Peyer's patch (tissue), 4 donors: ENCODE measurements at places on chromosomes 1 and 21. TPM values are rescaled to one million over a fixed set of nuclear protein-coding genes. Genes with fewer than 3 reads are reported as not detected.

DNA sequence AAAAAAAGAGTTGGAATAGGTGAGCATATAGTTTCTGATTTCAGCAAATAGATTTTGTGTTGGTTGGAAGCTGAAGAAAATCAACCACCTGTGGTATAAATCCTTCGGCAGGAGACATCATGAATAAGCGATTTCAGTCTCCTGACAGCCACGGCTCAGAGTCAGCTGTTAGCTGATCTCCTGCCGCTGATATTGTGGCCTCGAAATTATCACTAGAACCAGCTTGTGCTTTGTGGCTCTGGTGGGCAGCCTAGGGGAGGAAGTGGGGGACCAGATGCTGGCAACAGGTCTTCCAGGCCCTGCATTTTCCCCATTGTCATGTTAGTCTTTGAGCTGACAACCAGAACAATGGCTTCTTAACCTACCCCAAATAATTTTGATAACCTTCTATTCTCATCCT lies 842 bp upstream of the GCSAML start:
- no peak overlapping the region for H3K4me3 ChIP-seq
- no peaks in the 10 kb centered on the region for H3K4me1 ChIP-seq
- H3K27ac ChIP-seq, result no peak overlapping the region
- no peaks in the 10 kb centered on the region for H3K36me3 ChIP-seq
- no peaks in the 10 kb centered on the region for H3K27me3 ChIP-seq

HFM1 gene
- total RNA-seq, result not detected

DNA sequence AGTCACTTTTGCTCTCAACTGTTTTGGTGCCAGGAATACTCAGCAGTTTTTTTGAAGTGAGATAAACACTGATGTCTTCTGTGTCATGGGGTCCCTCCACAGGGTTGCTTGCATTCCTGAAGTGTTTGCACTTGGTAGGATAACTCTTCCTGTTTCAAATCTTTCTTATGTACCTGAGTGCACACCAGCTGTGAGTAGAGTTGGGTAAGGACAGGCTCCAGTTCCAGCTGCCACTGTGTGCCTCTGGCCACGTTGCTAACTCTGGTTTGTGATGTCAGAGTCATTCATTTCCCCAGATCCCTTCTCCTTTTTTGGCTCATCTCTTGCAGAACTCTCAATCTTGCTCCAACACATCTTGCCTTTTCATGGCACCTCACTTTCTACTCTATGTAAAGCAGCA lies 356.3 kb upstream of the B3GALT2 start:
- H3K27ac ChIP-seq, result no peak overlapping the region
- no peak overlapping the region for H3K4me3 ChIP-seq
- DNase-seq, result no peak
- no peaks in the 10 kb centered on the region for H3K27me3 ChIP-seq

ERG gene
- total RNA-seq, result 5.1 TPM

GRCh38 chr21:41428847-41429246 lies 2.8 kb downstream of the MX1 start:
- no peak overlapping the region for H3K27ac ChIP-seq
- H3K36me3 ChIP-seq, result peaks cover 37% of the 10 kb centered on the region
- no peak for DNase-seq
- no peak overlapping the region for H3K4me3 ChIP-seq

DNA sequence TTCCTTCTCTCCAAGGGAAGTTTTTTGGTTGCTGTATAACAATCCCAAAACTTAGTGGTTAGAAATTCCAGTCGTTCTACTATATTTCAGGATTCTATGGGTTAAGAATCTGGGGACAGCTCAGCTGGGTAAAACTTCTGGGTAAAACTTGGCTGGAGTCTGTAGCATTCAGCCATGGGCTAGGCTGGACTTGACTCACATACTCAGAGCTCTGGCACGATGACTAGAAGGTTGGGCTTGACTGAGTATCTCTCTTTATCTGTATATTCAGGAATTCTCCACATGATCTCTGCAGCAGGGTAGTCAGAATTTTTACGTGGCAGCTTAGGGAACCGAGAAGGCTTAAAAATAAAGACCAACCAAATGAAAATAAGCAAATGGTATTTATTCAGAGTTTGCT lies 28.2 kb upstream of the HRNR start:
- no peaks in the 10 kb centered on the region for H3K27me3 ChIP-seq
- no peak overlapping the region for H3K4me3 ChIP-seq
- no peaks in the 10 kb centered on the region for H3K36me3 ChIP-seq
- no peaks in the 10 kb centered on the region for H3K4me1 ChIP-seq
- DNase-seq, result no peak

DNA sequence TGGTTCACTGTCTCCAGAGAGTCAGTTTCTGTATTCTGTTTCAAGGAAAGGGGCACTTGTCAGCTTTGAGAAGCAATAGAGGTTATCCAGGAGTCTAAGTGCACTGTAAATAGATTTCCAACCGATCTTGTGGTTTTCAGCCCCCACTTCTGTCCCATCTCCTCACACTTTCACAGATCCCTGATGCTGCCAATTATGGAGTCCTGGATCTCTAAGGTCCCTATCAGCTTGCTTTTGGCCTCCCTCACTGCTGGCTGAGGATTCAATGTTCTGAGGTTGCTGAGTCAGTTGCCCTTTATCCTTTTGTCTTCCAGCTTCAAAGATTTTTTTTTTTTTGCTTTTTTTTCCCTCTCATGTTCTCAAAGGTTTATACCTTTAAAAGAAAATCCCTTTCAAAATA lies 98.4 kb downstream of the DIRAS3 start:
- DNase-seq, result no peak
- H3K4me3 ChIP-seq, result no peak overlapping the region
- H3K4me1 ChIP-seq, result no peaks in the 10 kb centered on the region

- peak overlapping the region; percentile 14 for H3K27ac ChIP-seq
- H3K27me3 ChIP-seq, result no peaks in the 10 kb centered on the region
- no peak for DNase-seq
- peaks cover 3% of the 10 kb centered on the region for H3K4me1 ChIP-seq
- no peak overlapping the region for H3K4me3 ChIP-seq
Observed at GRCh38 chr1:224205438-224205840, 22.4 kb downstream of the DEGS1 start.

GJA8 gene
- not detected for total RNA-seq

- no peaks in the 10 kb centered on the region for H3K36me3 ChIP-seq
- H3K27me3 ChIP-seq, result no peaks in the 10 kb centered on the region
- H3K4me3 ChIP-seq, result no peak overlapping the region
- H3K27ac ChIP-seq, result no peak overlapping the region
- no peaks in the 10 kb centered on the region for H3K4me1 ChIP-seq
- no peak for DNase-seq
Observed at GRCh38 chr1:230010603-230011332, 56.3 kb upstream of the GALNT2 start.

FAM72A gene
- not detected for total RNA-seq

- no peak for DNase-seq
- H3K27ac ChIP-seq, result no peak overlapping the region
- no peaks in the 10 kb centered on the region for H3K4me1 ChIP-seq
- H3K27me3 ChIP-seq, result no peaks in the 10 kb centered on the region
- no peaks in the 10 kb centered on the region for H3K36me3 ChIP-seq
- H3K4me3 ChIP-seq, result no peak overlapping the region
Observed at GRCh38 chr1:87853576-87854351, 525.1 kb downstream of the LMO4 start.

RUNX3 gene
- total RNA-seq, result 5.8 TPM

S100A3 gene
- not detected for total RNA-seq

RCSD1 gene
- 11.9 TPM for total RNA-seq

GRCh38 chr1:66436378-66437135 lies 97.4 kb upstream of the SGIP1 start:
- H3K4me3 ChIP-seq, result no peak overlapping the region
- H3K36me3 ChIP-seq, result no peaks in the 10 kb centered on the region

GRCh38 chr1:58136387-58136786 lies 410.1 kb downstream of the OMA1 start:
- H3K4me1 ChIP-seq, result no peaks in the 10 kb centered on the region
- no peaks in the 10 kb centered on the region for H3K36me3 ChIP-seq
- H3K27ac ChIP-seq, result no peak overlapping the region
- no peak for DNase-seq
- no peak overlapping the region for H3K4me3 ChIP-seq
- no peaks in the 10 kb centered on the region for H3K27me3 ChIP-seq

GRCh38 chr1:5514527-5515183 lies 477.6 kb downstream of the NPHP4 start:
- peak; percentile 81 for DNase-seq
- H3K4me3 ChIP-seq, result no peak overlapping the region

DNA sequence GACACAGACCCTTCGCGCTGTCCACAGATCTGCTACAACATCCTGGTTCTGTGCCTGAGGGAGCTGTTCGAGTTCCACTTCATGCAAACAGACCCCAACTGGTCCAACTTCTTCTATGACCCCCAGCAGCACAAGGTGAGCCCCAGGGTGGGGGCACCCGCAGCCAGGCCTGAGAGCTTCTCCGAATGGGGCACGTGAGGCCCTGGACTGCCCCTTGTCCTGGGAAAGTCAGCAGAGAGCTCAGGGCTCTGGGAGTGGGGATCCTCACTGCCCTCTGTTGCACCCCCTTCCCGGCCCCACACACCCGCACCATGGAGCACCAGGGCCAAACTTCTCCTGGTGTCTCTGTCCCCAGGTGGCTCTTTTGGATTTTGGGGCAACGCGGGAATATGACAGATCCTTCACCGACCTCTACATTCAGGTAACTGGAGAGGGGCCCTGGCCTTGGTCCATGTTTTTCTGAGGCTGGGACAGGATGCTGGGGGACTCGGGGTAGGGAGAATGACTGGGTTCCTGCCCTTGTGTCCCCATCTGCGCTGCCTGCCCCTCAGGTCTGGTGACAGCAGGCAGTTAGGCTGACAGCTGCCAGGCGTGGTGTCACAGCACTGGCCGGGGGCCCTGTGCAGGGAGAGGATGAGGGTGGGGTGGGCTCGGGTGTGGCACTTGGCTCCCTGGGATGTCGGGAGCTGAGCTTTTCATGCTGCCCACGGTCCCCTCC lies 44.6 kb downstream of the COQ8A start:
- no peaks in the 10 kb centered on the region for H3K36me3 ChIP-seq
- no peak overlapping the region for H3K4me3 ChIP-seq

GRCh38 chr1:227712648-227713047 lies 22.5 kb downstream of the JMJD4 start:
- no peaks in the 10 kb centered on the region for H3K36me3 ChIP-seq
- H3K27ac ChIP-seq, result no peak overlapping the region
- no peaks in the 10 kb centered on the region for H3K4me1 ChIP-seq
- DNase-seq, result no peak

DNA sequence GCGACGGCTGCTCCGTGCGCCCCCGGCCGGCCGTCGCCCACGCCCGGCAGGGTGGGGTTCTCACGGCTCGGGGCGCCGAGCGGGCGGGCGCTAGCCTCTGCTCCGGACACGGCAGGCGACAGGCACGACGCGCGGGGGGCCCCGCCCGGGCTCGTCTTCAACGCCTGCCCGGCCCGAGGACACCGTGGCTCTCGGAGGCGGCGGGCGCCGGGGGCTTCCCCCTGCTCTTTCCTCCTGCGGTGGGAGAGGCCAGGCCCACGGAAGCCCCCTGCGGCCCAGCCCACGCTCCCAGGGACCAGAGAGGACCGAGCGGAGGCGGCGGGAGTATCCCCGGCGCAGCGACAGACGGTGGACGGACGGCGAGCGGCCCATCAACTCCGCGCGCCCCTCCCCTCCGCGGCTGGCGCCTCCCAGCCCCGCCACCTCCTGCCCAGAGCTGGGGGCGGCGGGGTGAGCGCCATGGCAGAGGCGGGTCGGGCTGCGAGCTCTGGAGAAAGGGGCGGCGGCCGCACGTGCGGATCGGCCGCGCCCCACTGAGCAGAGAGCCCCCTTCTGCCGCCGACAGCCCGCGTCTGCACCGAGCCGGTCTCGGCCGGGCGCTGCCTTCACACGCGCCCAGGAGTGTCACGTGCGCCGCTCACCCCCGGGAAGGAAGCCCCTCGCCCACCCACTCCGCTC lies at the start of the genes SHE and TDRD10:
Gene SHE, minus strand, starts transcription at position 347 of the 678 bp plus-strand sequence. CDS start 386 bp downstream, outside the sequence.
Gene TDRD10, plus strand, starts transcription at position 154 of the 678 bp plus-strand sequence. CDS start 4,685 bp downstream, outside the sequence.
- peaks cover 17% of the 10 kb centered on the region for H3K4me1 ChIP-seq
- peak within 1 kb of the TSS; percentile 21 for H3K27ac ChIP-seq
- H3K27me3 ChIP-seq, result peaks cover 18% of the 10 kb centered on the region
- DNase-seq, result peak; percentile 48
- H3K4me3 ChIP-seq, result peak within 1 kb of the TSS; percentile 54
- no peaks in the 10 kb centered on the region for H3K36me3 ChIP-seq

TLCD4 gene
- total RNA-seq, result 13.1 TPM
